ENCODE measurements at places on chromosomes 13 and 19.

DNA sequence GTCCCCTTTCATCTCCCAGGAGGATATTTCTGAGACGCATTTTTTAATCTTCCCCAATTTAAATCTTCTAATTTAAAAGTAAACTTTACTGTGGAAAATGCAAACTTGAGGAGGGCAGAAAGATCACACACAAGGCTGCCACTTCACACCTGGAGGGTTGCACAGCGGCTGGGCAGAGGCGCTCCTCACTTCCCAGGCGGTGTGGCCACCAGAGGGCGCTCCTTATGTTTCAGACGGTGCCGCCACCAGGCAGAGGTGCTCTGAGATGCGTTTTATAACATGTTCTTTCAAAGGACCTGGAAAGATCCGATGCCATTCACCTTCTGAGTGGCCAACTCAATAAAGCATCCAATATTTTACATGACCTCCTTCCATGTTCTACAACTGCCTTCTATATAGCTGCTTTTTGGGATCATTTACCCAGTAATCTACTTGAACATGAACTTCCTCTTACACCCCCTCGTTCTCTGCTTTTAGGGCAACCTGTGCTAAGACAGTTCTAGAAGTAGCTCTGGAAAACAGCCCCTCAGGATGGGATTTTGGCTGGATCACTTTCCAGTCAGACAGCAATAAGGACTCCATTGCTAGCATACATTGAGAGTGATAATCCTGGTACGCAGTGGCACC is 14.8 kb upstream of the MTUS2 start:
- DNase-seq: peak; percentile 75

DNA sequence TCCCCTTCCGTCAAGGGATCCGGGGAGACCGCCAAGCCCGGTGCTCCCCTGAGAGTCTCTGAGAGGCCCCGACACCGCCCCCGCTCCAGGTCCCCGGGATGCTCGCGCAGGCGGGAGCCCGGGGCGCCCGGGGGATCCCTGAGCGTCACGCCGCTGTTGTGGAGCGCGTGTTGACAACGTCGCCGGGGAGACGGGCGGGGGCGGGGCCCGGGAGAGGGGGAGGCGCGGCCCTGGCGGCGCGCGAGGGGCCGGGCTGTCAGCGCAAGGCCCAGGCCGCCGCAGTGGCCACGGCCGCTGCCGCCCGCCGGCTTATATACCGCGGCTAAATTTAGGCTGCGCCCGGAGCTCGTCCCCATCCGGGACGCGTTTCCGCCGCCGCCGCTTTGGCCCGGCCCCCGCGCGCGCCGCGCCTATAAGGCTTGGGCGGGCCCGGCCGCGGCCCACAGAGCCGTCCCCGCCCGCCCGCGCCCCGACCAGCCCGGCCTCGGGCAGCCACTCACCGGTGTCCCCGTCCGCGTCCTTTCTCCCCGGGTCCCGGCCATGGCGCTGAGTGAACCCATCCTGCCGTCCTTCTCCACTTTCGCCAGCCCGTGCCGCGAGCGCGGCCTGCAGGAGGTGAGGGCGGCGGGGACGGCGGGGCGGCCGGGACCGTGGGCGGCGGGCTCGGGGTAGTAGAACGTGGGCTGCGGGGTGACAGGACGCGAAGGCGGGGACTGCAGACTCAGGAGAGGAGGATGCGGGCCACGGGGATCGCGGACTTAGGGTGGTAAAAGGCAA is at the start of gene KLF2:
Gene KLF2 (plus strand): TSS at position 443 of the 777 bp plus-strand sequence. CDS start 98 bp downstream, at position 541.
- peak; percentile 98 for DNase-seq

GRCh38 chr19:51256155-51256625 is 5.3 kb downstream of the SIGLECL1 start:
- peak; percentile 74 for DNase-seq

- peak; percentile 71 for DNase-seq
Measured at GRCh38 chr13:46165485-46166223, 16.3 kb downstream of the LCP1 start.

DNA sequence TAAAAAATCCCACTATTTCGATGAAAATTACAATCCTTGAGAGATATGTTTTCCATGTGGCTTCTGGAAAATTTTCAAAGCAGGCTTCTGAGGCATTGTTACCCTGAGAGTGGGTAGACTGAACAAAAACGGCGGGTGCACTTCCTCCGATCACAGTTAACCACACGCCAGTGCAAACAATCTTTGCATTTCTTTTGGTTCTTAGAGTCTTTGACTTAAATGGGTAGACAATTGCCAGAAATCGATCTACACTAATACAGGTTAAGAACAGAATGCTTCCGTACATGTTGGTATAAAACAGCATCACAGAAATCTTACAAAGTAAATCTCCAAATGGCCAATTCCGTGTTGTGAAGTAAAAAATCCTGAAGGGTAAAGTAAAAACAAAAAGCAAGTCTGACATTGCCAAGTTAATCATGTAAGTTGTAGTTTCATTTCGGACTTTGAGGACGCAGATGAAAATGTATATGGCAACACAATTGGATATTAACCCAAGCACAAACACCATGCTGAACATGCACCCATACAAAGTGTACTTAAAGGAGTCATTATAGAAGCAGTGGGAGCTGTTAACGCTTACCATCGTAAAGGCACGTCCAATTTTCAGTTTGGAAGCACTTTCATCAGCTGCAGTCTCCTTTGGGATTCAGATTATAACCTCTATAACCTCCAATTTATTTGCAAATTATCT is 927 bp downstream of the LPAR6 start:
- DNase-seq: peak; percentile 74

- DNase-seq: peak; percentile 58
Measured at GRCh38 chr13:52896827-52897659, 48.6 kb upstream of the PCDH8 start.

GRCh38 chr19:30450100-30450499 is 77.9 kb downstream of the ZNF536 start:
- DNase-seq: no peak

DNA sequence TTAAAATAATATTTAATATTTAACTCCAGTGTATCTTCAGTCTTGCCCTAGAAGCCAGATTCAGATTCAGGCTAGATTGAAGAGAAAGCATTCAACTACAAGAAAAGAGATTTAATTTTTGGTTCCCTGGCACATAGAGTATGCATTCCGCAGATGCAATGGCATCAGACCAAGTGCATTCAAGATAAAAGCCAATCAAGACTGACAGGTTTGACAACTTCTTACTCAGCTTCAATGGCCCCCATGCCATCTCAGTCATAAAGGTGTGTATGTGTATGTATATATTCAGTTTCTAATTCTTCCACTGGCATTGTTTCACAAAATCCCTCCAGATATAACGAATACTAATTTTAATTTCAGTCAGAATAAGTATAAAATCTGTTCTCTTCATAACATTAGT is 650.8 kb upstream of the GPC6 start:
- no peak for DNase-seq

Measured in activated CD4-positive, alpha-beta T cell treated with anti-CD3 and anti-CD28 coated beads, Interleukin-2, amount 10 ng/mL, durations not matched to agents 24 days and 14 days (primary cell).